ENCODE measurements at places on chromosomes 3 and 15.
A peak's percentile ranks its signal among the peaks of the same experiment; 100 is the strongest.

DNA sequence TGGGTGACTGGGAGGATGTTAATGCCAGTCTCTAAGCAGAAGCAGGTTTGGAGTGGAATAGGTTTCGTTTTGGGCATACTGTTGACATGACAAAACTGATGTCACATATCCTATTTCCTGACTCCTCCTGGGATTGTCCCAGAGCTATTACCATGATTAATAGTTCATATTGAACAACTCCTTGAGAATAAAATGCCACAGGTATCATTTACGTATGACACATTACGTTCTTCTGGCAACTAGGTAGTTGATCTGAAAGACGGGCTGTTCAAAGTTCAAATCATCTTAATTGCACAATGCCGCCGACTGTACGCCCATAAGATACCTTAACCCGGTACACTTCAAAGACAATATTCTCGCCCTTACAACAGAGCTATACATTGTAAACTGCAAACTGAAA, 1.4 kb upstream of the RAB5A start:
- no peak for DNase-seq

- DNase-seq = no peak
These were observed 38.7 kb upstream of the ROBO2 start for GRCh38 chr3:77001062-77001701.

DNA sequence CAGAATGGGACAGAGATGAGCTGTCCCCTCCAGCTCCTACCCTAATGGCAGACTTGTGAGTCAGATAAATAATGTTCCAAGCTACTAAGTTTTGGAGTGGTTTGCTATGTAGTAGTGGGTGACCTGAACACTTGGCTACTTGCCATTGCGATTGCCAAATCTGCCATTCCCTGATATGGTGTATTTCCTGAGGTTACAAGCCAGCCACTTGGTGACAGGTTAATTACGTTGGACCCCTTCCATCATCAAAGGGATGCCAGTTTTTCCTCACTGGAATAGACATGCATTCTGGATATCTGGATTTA, 33.6 kb downstream of the MORF4L1 start:
- peak; percentile 43 for DNase-seq

- DNase-seq = no peak
These were observed 529.0 kb upstream of the NECTIN3 start for GRCh38 chr3:110542552-110543150.

DNA sequence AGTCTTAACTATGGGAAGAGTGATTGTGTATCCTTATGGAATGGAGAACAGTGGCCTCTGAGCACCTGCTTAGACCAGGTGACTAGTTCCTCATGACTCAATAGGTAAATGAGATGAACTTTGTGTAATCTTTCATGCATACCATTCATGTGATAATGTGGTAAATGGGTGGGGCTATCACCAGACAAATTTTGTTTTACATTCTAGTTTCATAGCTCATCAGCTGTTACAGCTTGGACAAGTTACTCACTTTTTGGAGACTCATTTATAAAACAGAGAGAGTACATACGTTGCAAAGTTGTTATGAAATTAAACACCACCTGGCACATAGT, 103.7 kb upstream of the TGFBR2 start:
- no peak for DNase-seq

- DNase-seq = no peak
These were observed 346.2 kb downstream of the NTRK3 start for GRCh38 chr15:87910301-87910700.

GRCh38 chr3:60980342-60980692, 270.9 kb downstream of the FHIT start:
- no peak for DNase-seq

GRCh38 chr3:179297971-179298725, 24.7 kb upstream of the ZNF639 start:
- DNase-seq = no peak

DNA sequence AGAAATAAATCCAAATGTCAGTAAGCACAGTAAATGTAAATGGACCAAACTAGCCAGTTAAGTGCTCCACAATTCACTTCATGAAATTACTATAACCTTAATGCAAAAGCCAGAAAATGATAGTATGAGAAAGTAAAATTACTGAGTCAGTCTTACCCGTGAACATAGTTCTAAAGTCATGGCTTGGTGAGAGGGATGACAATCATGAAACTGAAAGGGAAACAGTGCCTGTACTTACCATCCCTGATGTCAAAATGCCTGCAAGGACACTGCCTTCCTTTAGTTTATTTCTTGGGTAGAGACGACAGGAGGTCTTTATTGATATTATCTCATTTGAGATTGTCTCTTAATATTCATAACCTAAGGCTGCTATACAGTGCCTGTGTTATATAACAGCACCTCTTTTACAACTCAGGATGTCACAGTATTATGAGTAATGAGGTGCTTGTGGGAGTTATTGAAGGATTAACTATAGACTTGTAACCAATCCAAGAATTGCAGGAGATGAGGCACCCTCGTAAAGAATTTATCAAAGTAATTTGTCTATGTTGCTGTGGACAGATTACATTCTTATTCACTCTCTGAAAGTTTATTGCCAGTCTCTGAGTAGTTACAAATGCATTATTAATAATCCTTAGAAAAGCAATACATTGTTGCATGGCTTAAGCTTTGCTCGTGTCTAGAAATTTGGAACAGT, 142.9 kb upstream of the BFSP2 start:
- no peak for DNase-seq

DNA sequence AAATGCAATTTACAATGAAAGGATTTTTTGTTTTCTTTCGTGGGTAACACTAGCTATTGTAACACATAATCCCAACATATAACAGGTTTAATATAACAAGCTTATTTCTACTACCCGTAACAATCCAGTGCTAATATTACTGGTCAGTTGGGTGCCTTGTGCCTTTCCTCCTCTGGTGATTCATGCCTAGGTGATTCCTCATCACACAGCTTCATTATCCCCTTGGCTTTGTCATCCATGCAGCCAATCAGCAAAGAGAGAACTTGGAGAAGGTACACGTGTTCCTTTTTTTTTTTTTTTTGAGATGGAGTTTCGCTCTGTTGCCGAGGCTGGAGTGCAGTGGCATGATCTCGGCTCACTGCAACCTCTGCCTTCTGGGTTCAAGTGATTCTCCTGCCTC, 30.7 kb downstream of the CHST14 start:
- DNase-seq = no peak

- no peak for DNase-seq
These were observed 142.0 kb upstream of the TOPAZ1 start for GRCh38 chr3:44099566-44100297.

- no peak for DNase-seq
These were observed 92.0 kb downstream of the FOXB1 start for GRCh38 chr15:60096157-60096556.

DNA sequence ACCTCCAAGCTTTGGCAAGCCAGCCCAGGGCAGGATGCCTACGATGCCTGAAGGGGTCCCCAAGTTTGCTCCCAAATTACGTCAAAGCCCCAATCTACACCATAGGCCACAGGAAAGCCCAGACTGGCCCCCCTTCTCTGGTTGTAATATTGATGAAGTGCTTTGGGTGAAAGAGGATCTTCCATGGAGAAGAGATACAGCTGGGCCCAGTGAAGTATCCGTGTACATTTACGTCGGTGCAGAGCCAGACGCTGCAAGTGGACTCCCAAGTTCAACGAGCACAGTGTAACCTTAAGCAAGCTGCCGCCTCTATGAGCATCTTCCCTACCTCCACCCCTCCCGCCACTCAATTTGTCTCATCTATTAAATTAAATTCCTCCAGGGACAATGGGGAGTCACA, 100.1 kb upstream of the TPM1 start:
- DNase-seq = no peak

DNA sequence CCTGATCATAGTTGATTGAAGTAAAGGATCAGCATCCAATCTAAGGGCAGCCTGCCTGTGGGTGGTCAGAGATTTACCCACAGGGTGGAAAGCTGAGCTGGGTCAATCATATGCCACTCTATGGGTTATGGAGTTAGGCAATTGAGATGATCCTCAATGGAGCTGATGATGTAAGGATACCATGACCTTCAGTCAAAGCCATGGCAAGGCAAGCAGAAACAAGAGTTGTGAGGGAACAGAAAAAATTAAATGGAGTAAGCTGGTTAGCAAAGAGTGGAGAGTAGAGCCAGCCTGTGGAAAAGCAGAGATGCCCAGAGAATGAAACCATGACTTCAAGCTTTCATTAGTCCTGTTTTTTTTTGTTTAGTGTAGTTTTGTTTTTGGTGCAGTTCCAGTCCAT, 5.7 kb upstream of the IQGAP1 start:
- DNase-seq = no peak

- DNase-seq = no peak
These were observed 376.2 kb downstream of the EDEM1 start for GRCh38 chr3:5563537-5564277.

- no peak for DNase-seq
These were observed 1113.7 kb downstream of the OTOL1 start for GRCh38 chr3:162610261-162610660.

- DNase-seq = no peak
These were observed 137.4 kb downstream of the MBNL1 start for GRCh38 chr3:152405915-152406802.

GRCh38 chr15:47003568-47003967, 713.7 kb upstream of the SEMA6D start:
- no peak for DNase-seq

DNA sequence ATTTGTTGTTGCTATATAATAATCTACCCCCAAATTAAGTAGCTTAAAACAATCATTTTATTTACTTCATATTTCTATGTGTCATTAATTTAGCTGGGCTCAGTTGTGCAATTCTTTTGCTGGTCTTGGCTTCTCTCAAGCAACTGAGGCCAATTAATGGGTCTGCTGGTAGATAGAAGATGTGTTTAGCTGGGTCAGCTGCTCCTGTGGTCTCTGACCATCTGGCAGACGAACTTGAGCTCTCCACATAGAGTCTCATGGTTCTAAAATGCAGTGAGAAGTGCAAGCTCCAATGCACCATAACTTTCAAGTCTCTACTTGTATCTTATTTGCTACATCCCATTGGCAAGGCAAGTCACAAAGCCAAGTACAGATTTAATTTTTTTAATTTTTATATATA, 515.6 kb downstream of the ZIC1 start:
- DNase-seq = no peak

GRCh38 chr15:100426937-100427336, 85.2 kb upstream of the ADAMTS17 start:
- DNase-seq = no peak

DNA sequence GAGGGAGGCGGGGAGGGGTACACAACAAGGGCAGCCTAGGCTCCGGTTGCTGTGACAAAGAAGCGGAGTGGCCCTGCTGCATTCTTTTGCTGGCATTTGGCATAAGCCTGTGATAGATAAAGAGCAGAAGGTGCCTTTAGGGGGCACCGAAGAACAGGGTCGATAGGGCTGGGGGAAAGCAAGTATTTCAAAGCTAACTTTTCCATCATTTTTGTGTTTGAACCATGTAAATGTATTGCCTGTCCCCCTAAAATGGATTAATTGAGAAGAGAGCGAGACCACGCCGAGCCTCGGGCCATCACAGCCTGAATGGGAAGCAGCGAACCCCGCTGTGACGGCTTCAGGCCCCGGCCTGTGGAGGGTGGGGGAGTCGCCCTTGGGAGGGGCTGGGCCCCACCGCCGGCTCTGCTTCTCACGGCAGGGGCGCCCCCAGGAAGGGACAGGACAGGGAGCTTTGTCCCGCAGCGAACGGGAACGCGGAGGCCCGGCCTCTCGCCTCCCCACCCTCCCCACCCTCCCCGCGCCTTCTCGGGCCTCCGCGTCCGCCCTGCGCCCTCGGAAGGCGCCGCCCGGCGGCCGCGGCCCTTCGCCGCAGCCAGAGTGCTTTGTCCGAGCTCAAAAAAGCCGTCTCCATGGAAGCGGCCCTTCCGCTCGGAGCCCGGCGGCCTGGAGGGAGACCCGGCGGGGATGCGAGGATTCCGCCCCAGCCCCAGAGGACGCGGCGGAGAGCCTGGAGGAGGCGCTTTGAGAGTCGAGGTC, 32.4 kb upstream of the ALDH1L1 start:
- DNase-seq = no peak

- DNase-seq = no peak
These were observed 429.5 kb downstream of the NAALADL2 start for GRCh38 chr3:175288621-175289020.

GRCh38 chr3:194422188-194422587, 23.1 kb upstream of the GP5 start:
- DNase-seq = no peak

DNA sequence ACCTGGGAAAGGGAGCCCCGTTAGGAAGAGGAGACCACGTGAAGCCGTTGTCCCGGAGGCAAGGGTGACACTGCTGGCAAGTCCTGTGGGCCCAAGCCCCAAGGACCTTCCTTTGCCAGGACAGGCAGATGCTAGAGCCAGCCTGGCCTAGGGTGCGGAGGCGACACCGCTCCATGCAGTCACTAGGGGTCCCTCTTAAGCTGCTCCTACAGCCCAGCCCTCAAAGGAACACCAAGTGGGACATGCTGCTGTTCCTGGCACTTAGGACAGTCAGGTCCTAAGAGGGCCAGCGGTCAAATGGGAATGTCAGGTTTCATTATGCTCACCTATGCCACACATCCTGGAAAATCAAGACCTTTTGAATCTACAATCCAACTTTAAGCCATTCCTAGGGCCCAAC, 59.7 kb downstream of the RPN1 start:
- DNase-seq = no peak

- DNase-seq = no peak
These were observed 21.4 kb upstream of the ZBED2 start for GRCh38 chr3:111616417-111617105.

DNA sequence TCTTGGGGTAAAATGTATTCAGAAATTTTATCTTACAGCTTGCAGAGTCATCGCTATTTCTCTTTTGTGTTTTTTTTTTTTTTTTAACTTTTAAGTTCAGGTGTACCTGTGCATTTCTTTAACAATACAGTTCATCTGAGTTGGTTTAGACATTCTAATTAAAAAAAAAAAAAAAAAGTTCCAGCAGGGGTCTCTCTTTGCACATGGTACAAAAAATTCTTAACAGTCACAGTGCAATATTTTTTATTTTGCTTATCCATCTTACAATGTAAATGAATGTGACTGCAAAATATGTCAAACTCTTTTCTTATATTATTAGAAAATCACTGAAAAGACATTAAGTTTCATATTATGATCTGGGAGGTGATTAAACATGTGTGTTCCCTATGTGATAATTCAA, 47.5 kb upstream of the SLC9A9 start:
- DNase-seq = no peak

All from amniotic stem cell (primary cell).